ENCODE measurements at places on chromosomes 7 and 10.

DNA sequence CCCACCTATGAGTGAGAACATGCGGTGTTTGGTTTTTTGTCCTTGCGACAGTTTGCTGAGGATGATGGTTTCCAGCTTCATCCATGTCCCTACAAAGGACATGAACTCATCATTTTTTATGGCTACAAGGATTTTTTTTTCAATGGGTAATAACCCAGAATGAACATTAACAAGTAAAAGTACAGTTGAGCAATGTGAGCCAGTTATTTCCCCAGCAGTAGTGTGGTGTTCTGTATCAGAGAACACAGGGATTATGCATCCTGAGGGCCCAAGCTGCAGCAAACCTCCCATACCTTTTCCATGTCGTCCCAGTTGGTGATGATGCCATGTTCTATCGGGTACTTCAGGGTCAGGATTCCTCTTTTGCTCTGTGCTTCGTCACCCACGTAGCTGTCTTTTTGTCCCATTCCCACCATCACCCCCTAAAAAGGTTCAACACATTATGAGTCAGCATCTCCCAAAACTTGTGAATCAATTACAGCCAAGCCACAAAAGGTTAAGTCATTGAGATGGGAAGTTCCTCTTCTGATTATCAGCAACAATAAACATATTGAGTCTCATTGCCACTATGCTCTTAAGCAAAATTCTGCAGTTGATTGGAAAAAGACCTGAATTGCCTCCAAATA, 5.5 kb downstream of the ACTA2 start:
- no peak for DNase-seq

GRCh38 chr7:112881-113280, 79.5 kb upstream of the FAM20C start:
- DNase-seq: no peak

- DNase-seq: no peak
Observed at GRCh38 chr10:112227331-112227987, 43.9 kb upstream of the GPAM start.

- DNase-seq: no peak
Observed at GRCh38 chr7:40520986-40521738, 386.4 kb downstream of the SUGCT start.

GRCh38 chr7:102473271-102473991, 5.3 kb downstream of the POLR2J start:
- DNase-seq: no peak

DNA sequence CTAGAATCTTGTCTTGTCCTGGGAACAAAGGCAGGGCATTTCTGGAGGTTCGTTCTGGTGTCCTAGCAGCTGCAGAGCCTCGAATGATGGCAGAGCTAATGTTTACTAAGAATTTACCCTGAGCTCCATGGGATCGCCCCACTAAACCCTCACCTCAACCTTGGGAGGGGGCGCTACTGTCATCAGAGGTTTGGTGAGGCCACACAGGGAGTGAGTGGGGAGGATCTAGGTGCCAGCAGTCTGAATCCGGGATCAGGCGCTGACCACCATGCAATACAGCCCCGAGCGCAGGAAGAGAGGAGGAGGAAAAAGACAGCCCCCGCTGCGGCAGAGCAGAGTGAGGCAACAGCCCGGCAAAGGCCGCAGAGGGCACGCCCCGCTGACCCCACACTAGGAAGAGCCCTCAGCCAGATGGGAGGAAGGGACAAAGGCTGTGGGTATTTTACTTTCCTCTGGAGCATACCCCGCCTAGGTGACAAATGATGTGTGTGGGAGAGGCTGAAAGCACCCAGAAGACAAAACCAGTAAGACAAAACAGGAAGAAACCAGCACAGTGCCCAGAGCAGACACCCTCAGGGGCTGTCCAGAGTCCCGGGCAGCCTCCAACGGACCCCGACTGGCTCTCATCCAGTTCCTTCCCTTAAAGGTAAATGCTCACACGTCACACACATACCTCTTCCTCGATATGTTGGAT, 103.5 kb downstream of the FAM53B start:
- DNase-seq: no peak

- no peak for DNase-seq
Observed at GRCh38 chr10:103632247-103632642, 138.7 kb downstream of the NEURL1 start.

GRCh38 chr10:44982114-44982460, 3.5 kb upstream of the DEPP1 start:
- DNase-seq: no peak

GRCh38 chr10:33835556-33835955, 501.1 kb upstream of the NRP1 start:
- no peak for DNase-seq

- no peak for DNase-seq
Observed at GRCh38 chr7:132708470-132708869, 132.2 kb upstream of the PLXNA4 start.

DNA sequence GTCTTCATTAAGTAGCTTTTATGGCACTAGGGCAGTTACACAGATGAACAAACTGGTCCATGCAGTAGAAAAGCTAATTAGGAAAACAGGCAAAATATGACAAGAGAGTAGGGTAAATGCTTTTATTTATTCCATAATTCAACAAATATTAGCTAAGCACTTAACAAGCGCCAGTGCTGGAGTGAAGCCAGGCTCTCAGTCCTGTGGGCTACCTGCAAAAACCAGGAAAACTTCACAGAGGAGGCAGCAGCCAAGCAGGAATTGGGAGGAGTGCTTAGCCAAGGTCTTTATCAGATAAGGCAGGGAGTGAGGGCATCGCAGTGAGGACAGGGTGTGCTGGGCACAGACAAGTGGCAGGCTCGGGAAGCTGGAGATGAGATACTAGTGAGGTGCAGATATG, 4.9 kb upstream of the KAT6B start:
- no peak for DNase-seq

- no peak for DNase-seq
Observed at GRCh38 chr7:84368122-84368521, 173.5 kb upstream of the SEMA3A start.

DNA sequence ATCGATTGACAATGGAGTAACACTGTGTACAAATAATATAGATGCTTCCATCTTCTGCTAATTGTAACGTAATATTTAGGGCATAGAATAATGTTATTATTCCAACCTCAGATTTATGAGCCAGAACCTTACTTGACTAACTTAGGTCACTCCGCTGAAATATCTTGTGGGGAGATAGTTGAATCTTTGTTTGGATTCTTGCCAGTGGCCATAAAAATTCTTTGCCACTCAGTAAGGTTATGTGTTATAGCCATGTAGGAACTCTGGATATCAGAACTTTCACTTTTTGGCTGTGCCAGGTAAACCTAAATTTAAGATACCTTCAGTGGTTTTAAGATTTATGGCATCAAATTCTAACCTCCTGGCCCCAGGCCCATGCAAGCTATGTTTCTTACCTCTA, 197.6 kb downstream of the WDR11 start:
- no peak for DNase-seq

DNA sequence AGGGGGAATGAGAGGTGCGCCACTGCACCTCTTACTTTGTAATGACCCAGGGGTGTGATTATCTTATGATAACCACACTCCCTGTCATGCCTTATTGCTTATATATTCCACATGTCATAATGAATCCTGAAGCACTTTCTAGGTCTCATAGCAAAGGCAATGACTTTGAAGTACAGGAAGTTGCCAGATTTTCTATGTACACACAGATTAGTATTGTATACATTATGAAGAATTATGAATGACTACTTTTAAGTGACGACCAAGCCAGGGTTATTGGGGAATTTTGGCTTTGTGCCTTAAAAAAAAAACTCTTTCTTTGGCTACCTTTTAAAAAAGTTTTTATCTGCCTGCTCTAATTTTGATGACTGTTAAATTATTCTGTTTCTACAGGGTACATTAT, 269.6 kb downstream of the MDFIC start:
- DNase-seq: no peak

GRCh38 chr7:126533715-126534114, 719.0 kb downstream of the GRM8 start:
- DNase-seq: no peak

- peak; percentile 85 for DNase-seq
Observed at GRCh38 chr7:2477447-2478398, 1.5 kb upstream of the GRIFIN start.

DNA sequence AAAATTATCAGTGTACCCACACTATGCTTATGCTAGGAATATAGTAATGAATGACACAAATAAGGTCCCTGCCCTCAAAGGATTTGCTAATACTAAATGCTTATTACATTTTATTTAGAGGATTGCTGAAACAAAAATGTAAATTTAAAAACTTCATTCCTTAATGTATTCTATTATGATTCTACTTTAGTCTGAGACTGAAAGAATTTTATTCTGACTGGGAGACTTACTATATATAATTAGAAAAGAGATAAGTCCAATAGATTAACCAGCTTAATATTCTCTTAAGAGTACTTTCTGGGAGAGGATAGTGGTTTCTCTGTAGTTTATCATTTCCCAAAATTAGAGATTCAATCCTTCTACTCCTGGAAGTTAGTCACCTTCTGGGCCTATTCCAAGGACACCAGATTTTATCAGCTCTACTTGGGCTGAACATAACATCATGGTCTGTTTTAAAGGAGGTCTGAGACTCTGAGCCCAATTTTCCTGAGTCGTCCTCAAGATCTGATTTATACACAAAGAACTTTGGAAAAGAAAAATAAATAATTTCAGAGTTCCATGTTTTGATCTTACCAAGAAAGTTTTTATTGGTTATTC, 41.1 kb downstream of the ASZ1 start:
- DNase-seq: no peak

DNA sequence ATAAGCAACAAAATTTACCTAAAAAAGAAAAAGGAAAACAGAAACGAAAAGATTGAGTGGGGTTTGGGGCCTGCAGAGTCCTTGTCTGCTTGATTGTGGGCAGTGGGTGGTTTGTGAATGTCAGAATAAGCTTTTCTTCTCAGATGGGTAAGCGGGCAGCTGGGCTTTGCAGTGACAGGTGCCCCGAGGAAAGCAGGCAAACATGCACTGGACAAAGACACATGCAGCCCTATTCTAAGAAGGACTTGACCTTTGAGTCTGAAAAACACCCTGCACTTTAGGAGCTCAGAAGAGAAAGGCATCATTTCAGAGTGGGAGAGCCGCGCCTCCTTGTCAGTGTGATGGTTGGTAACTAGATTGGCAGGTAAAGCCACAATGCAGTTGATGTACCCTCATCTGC, 562.7 kb downstream of the PTPRN2 start:
- no peak for DNase-seq

DNA sequence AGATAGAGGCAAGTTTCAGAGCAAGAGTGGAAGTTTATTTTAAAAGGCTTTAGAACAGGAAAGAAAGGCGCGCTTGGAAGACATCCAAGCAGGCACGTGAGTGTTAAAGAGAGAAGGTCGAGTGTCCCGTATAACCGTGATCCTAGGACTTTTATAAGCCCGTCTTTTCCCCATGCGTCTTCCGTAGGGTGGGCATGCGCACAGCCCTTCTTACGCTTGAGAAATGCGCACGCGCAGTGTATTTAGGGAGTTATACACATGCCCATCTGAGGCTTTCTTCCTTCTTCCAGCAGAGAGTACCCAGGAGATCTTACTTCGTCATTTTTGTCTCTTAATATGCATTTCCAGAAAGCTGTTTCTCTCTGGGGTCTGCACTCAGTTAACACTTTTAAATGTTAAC, 52.4 kb downstream of the CALD1 start:
- DNase-seq: no peak

DNA sequence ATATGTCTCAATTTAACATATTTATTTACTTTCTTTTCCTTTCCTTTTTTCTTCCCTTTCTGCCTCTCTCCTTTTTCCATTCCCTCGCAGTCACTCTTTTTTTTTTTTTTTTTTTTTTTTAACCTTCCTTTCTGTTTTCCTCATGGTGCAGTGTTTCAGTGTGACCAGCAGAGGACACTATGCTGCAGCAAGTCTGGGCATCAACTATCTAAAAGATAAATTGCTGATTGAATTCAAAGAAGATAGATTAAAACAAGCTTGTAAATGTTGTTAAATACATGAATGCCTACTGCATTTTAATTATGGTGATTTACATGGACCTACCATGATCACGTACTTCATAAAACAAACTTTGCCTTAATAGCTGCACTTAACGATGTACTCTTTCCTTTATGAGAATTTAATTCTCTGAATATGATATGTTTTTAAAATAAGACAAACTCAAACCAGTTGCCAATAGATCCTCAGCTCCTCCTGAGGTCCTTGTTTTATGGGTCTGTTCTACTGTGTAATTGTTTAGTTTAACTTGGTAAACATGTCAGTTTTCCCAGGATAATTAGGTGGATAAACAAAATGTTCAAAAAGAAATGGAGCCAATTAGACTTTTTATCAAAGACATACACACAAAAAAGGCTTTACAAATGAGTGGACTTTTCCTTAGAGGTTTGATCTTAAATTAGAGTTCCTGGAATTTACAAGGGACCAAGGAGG, 101.0 kb upstream of the AGR3 start:
- no peak for DNase-seq

DNA sequence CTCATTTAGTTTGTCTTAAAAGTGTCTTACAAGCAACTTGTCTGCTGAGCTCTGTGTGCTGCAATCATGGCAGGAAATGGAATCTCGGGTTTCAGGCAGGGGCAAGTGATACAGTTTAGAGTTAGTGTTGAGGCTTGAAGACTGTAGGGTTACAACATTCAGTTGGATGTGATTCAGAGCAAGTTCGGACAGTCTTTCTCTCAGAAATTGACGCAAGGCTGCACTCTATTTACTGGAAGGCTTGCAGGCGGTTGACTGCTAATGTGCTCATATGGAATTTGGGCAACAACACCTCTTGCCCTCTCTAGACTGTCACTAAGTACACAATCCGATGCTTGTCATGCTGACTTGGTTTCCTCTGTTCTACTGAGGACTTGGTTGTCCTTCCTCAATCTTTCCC, 161.7 kb upstream of the BMPER start:
- DNase-seq: no peak

- no peak for DNase-seq
Observed at GRCh38 chr10:9577746-9578145, 1439.9 kb upstream of the CELF2 start.

- DNase-seq: no peak
Observed at GRCh38 chr10:11205030-11205772, 187.5 kb downstream of the CELF2 start.

DNA sequence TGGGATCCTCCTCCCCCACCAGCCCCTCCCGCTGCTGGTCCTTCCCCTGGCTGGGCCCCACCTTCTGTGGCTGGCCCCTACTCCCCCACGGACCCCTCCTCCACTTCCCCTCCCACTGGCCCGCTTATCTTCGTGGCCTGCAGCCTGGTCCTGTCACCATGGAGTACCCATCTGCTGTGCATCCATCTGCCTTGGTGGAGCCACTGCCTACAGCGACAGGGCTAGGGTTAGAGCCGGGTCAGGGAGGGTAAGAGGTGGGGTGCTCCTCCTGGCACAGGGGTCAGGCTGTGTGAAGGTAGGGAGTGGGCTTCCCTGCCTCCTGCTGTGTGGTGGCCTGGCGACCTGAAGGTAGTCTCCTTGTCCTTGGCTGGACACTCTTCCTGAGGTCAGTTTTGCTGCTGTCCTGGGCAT, 5.2 kb downstream of the ADCY1 start:
- no peak for DNase-seq

- DNase-seq: no peak
Observed at GRCh38 chr7:39754326-39755120, 131.2 kb downstream of the RALA start.

- DNase-seq: no peak
Observed at GRCh38 chr10:114102256-114102655, 58.6 kb downstream of the ADRB1 start.

Data from GM19239 (cell line).